Testis (tissue), 5 donors: ENCODE measurements at places on chromosomes 6 and 20.

GRCh38 chr20:24657878-24658620 is 188.6 kb downstream of the SYNDIG1 start:
- no peak for DNase-seq

DNA sequence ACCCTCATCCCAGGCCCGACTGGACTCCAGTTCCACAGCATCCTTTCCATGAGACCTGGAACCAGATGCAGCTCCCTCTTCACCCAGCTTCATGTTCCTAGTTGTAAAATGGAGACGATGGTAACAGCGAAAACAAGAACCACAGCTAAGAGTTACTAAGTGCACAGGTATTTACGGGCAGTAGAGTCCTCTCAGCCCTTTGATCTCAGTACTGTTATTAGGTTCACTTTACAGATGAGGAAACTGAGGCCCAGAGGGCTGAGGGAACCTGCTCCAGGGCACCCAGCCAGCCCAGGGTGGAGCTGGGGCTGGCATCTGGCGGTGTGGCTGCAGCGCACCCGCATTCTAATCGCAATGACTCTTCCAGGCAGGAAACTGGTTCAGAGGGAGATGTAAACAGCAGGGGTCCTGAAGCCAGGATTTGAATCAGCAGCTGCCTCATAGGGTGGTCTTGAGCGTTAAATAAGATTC is 858 bp downstream of the BCAS1 start:
- no peak for DNase-seq

- no peak for DNase-seq
Observed at GRCh38 chr6:10419749-10420545, 5.1 kb upstream of the TFAP2A start.

GRCh38 chr6:165913676-165914570 is 250.9 kb upstream of the PDE10A start:
- DNase-seq: no peak

- DNase-seq: no peak
Observed at GRCh38 chr6:43695215-43695966, 7.8 kb upstream of the MRPS18A start.

GRCh38 chr6:44342489-44342888 is at the start of gene SPATS1:
SPATS1 (plus strand) TSS chr6:44342650; CDS start chr6:44343096, 446 bp downstream.
- peak; percentile 49 for DNase-seq

DNA sequence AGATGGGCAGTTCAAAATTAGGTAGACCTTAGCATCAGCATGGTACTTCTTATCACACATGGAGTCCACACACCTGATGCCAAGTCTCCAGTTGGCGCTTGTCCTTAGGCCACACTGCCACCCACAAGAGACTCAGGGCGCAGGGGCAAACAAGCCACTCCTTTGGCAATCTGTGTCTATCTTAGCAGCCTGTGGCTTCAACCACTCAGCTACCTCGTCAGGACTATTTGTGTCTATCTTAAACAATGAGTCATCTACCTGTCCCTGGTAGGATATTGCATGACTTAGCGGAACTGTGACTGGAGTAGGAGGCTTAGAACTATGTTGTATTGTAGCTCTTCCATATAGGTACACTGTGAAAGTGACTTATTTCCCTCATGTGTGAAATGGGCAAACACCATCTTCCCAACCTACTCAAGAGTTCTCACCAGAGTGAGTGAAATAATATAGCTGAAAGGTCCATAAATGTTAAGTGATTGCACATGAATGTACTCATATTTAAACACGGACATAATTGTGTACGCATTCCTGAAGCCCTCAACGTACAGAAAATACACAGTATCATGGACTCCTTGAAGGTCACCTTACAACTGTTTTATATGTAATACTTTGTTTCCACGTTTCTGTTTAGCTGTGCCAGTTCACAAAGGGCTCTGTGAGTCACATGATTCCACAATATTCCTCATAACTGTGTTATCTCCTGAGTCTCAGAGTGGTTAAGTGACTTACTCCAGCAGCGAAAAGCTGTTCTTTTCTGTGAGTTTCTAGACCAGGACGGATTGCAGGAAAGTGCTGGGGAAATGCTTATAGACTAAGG is 1.6 kb downstream of the TRIM27 start:
- peak; percentile 27 for DNase-seq

- no peak for DNase-seq
Observed at GRCh38 chr6:15341311-15342001, 95.6 kb downstream of the JARID2 start.

GRCh38 chr6:41103847-41104246 is 31.1 kb downstream of the NFYA start:
- no peak for DNase-seq

DNA sequence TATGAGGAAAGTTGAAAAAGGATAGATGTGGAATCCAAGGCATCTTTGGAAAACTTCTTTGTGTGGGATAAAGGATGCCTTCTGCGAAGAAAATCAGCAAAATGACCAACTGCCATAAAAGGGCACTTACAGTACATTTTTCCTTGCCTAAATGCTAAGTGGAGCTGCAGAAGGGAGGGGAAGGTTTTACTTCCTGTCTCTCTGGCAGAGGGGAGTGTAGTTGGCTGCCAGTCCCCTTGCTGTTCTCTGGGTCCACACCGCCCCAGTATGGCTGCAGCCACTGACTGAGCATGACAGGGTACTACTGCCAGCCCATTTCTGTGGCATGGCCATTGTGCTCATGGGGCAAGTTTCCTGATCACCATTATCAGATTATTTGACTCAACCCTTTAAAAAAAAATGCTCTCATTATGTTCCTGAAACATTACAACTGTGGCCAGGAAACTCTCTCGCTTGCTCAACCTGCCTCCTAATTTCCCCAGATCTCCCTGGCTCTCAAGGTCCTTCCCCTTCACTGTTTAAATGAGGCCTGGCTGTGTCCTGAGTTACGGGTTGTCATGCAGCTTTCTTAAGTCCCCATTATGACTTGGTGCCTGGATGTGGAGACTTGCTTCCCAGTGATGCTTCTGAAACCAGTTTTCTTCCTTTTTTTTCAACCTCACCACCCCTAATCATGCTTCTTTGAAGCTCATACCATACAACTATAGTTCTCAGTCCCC is 34.5 kb upstream of the FAM184A start:
- no peak for DNase-seq

DNA sequence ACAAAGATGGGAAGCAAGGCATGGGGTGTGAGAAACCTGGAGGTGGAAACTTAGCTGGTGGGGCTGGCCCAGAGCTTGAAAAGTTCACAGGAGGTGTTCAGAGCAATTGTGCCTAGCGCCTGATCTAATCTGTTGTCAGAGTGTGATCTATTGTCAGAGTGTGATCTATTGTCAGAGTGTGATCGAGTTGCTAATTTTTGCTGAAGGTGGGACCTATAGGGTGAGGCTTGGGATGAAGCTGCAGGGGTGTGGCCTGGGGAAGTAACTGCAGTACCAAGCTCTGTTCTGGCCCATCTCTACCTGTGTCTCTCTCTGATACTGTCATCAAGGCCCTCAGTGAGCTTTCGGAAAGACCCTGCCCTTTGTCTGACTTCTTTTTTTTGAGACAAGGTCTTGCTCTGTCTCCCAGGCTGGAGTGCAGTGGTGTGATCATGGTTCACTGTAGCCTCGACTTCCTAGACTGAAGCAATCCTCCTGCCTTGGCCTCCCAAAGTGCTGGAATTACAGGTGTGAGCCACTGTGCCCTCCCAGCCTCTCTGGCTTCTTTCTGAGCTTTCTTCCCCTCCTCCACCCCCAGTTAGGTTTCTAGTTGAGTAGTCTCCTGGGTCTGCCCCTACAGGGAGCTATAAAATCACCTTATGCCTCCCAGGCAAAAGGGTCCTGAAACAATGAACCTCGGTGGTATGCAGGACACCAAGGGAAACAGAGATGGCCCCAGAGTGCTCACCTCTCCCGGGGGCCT is 150.8 kb upstream of the RNF24 start:
- no peak for DNase-seq

GRCh38 chr6:40325041-40325440 is 262.1 kb downstream of the LRFN2 start:
- DNase-seq: peak; percentile 32

DNA sequence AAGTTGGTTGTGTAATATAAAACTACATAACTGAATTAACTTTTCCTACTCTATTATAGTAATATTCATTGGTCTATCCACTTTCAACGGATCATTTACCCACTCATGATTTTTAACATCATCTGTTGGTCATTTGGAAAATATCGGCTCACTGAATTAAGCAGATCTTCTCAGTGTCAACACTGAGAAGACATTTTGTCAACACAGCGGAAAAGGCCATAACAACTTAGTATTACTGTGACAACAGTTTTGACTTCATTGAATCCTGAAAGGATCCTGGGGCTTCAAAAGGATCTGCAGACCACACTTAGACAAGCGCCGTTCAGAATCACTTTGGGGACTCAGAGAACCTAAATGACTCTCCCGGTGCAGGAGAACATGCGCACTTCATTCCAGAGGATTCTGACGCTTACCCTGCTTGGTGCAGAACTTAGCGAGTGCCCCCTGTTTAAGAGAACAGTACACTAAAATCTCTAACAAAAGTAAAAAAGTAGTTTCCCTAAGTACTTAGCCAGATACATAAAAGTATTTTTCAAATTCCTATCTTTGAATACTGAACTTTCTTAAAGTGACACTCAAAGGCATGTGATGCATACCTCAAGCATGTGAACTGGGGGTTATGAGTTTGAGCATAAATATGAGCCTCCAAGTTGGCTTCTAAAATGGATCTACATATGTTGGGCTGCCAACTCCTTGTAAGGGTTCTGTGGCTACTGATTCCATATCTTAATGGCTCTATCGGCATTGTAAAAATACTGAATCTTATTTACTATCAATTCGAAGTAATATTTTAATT is 4.0 kb downstream of the ZBTB2 start:
- DNase-seq: no peak

DNA sequence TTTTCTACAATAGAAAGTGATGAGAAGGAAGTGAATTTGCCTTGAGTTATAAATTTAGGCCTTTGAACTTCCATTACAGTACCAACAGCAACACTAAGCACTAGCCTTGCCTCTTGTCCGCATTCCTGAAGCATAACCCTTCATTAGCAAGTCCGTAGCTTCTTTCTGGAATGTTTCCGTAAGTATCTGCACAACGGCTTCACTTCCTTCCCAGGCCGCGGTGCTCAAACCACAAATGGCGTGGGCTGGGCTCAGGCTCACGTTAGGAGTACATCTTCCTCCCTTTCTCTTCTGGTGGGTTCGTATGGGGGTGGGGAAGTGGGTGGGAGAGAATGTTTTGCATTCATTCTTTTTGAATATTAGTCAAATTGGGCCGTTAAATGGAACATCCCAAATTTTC is 193.8 kb upstream of the SNX9 start:
- DNase-seq: no peak

GRCh38 chr20:1817577-1818211 is 77.5 kb upstream of the SIRPA start:
- peak; percentile 12 for DNase-seq

GRCh38 chr6:132198896-132199295 is 202.4 kb downstream of the MOXD1 start:
- DNase-seq: no peak

GRCh38 chr6:148345578-148345977 is 2.9 kb downstream of the SASH1 start:
- no peak for DNase-seq

DNA sequence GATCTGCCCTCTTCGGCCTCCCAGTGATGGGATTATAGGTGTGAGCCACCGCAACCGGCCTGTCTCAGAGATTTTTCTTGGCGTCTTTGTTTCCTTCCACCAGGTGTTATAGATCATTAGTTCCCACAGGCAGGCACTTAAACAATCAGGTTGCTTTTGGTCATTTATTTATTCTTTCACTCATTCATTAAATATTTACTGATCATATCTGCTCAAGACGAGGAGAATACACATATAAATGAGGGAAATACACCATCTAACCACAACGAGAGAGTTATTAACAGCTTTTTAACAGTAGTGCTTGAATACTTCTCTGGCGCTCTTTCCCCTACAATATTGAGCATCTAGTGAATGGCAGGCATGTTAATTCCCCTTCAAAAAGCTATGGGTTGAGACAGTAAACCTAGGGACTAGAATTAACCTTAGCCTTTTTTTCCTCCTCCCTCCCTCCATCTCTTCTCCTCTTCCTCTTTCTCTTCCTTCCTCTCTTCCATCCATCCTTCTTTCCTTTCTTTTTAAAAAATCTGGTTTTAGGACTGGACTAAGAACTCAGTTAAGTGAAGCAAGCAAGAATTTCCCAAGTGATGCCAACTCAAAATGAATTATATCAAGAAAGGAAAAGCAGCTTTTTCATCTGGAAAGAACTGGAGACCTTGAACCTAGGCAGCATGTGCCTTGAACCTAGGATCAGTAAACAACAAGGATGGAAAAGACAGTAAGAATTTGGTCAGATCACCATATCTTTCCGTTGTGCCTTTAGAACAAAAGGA is 41.1 kb upstream of the RFPL4B start:
- DNase-seq: no peak

DNA sequence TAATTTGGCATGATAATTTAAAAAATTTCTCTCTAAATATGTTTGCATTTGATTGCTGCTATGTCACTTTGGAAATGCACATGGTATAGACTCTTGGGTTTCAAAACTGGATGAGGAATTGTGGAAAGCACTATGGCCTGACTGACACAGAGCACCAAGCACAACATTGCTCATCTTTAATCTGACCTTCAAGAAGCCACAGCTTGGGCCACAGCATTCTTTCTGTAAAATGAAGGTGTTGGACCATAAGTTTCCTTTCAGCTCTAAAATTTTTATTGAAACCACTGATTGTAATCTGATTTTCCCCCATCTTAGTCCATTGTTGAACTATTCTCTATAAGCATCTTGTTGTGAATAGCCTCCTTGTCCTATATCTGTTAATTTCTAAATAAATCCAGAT is 41.0 kb downstream of the QKI start:
- DNase-seq: no peak

DNA sequence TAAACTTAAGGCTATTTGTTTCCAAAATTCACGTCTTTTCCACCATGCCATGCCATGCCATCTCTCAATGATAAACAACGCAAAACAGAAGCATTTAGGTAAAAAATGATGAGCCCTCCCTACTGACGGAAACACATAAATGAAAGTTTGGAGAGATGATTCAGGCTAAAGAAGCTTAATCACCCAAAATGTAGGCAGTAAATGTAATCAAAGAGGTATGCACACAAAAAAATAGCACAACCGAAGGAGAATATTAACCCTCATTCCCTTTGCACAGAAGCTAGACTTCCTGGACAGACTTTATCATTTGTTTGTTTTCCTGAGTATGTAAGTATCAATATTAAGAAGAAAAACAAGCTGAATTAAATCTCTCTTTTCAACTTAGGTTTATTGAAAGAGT is 28.8 kb downstream of the DCDC2 start:
- DNase-seq: no peak

DNA sequence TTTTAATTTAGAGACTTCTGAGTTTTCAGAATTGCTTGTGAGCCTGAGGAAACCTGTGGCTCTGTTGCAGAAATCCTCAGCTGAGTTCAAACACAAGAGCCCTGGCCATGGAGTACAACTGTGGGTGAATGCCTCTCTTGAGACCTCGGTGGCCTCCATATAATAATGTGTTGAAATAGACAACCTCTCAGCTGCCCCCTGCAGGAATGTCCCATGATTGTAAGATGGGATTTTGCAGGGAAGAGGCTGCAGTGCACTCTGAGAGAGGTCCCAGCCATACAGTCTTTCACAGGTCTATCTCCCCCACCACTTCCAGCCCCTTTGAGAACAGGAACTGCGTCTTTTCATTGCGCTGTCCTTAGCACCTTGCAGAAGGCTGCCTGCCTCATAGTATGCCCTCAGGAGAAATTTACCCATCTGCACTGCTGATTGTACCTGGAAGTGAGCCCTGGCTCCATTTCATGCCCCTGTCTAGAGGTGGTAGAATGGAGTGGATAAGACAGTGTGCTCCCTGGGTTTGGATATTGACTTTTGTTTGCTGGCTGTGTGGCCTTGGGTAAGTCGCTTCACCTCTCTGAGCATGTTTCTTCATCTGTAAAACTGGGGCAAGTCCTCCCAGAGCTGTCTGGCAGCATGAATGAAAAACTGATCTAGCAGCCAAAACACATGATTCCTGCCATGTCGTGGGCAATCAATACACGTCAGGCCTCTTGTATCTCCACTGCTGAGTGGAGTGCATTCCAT is 16.8 kb upstream of the CDH22 start:
- peak; percentile 55 for DNase-seq
